ENCODE measurements at places on chromosomes 13 and 19. TPM values are rescaled to one million over a fixed set of nuclear protein-coding genes. Genes with fewer than 3 reads are reported as not detected.
A peak's percentile ranks its signal among the peaks of the same experiment; 100 is the strongest.

- no peak for DNase-seq
Measured at GRCh38 chr13:43377973-43378372, 354.6 kb downstream of the DNAJC15 start.

- DNase-seq, result no peak
Measured at GRCh38 chr13:80870186-80870585, 529.3 kb upstream of the SPRY2 start.

Gene FXYD1
- 6.8 TPM for total RNA-seq

DNA sequence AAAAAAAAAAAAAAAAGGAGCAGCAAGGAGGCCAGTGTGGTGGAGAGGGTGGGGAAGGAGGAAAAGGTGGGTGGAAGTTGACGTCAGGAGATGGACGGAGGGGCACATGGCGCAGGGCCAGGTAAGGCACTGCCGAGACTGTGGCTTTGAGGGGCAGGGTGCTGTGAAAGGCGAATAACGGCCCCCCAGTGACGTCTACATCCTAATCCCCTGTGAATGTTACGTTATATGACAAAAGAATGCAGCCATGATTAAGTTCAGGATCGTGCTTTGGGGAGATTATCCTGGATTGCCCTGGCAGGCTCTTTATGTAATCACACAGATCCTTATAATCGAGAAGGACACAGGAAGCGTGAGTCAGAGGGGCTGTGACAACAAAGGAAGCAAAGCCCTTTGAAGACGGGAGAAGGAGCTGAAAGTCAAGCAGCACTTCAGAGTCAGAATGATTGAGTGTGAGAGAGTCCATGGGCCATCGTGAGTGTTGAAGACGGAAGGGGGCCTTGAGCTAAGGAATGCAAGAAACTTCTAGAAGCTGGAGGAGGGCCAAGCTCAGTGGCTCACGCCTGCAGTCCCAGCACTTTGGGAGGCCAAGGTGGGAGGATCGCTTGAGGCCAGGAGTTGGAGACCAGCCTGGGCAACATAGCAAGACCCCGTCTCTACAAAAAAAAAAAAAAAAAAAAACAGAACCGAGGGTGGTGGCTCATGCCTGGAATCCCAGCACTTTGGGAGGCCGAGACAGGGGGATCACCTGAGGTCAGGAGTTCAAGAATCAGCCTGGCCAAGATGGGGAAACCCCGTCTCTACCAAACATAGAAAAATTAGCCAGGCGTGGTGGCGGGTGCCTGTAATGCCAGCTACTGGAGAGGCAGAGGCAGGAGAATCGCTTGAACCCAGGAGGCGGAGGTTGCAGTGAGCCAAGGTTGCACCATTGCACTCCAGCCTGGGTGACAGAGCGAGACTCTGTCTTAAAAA lies 13.8 kb upstream of the CEACAM16 start:
- DNase-seq, result peak; percentile 51

DNA sequence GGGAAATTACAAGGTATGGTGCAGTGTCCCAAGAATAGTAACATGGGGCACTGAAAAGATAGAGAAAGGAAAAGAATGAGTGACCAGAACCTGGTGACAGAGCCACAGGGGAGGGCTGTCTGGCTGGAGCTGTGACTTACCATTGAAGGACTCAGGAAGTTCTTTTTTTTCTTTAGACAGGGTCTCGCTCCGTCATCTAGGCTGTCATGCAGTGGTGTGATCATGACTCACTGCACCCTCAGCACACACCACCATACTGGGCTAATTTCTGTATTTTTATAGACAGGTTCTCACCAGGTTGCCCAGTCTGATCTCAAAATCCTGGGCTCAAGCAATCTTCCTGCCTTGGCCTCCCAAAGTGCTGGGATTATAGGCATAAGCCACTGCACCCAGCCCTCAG lies 8.8 kb upstream of the CPB2 start:
- DNase-seq, result no peak

GRCh38 chr13:101474419-101474957 lies 22.0 kb downstream of the ITGBL1 start:
- DNase-seq, result peak; percentile 60

Gene CACNG7
- 22.1 TPM for total RNA-seq

DNA sequence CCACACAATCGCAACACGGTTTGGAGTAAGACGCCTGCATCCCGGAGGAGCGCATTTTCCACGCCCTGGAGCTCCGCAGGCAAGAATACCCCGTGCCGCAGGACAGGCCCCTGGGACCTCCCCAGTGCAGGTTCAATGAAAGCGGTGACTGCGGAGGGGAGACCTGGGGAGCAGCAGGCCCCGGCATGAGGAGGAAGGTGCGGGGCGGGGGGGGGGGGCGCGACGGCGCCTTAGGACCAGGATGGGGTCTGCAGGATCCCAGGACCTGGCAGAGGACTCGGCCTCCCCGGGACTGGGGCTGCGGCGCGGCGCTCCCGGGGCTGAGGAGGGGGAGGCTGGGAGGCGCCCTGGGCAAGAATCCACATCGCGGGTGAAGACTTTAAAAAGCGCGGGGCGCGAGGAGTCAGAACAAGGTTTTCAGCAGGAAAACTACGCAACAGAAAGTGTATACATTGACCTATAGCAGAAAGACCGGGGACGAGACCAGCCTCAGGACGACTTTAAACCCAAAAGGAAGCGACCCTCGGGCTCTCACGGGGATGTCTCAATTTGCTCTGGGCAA lies 432 bp downstream of the ZNF611 start:
- DNase-seq, result no peak

Gene FOXO1
- total RNA-seq, result 43.5 TPM

- DNase-seq, result no peak
Measured at GRCh38 chr13:97948041-97948440, 5.4 kb upstream of the IPO5 start.

Data from H9 (cell line).